NCI-H748 treated with DMSO at 0.1 percent for 48 hours (cell line): ENCODE measurements at places on chromosomes 11 and 22.
A peak's percentile ranks its signal among the peaks of the same experiment; 100 is the strongest.

GRCh38 chr11:312092-312816 is 1.6 kb upstream of the IFITM1 start:
- DNase-seq = no peak

DNA sequence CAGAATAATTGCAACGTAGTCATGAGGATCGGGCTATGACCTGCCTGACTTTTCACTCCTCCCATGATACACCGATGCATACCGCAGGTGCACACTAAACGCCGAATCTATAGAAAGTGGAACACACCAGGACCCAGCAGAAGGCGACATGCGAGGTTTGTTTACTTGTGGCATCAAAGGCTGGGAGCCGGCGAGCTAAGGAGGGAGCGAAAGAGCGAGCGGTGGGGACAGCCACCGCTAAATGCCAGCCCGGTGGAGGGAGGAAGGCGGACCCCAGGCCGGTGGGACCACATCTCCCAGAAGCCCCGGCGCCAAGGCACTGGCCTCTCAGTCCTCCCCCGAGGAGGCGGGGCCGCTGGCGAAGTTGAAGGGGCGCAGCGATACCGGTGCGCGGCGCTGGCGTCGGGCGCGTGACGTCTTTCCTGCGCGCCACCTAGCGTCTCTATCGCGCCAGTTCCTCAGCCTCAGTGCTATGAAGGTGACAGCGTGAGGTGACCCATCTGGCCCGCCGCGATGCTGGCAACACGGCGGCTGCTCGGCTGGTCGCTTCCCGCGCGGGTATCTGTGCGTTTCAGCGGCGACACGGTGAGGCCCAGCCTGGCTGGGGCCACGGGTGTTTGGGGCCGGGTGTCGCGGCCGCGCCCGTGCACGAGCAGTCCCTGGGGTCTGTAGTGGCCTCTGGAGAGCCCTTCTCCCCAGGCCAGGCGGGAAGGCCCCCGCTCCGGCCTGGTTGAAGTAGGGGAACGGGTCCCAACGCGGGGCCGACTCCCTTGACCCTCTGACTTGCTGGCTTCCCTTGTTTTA is at the start of gene NDUFV1:
Gene NDUFV1, plus strand, starts transcription at position 445 of the 804 bp plus-strand sequence. Its CDS starts 69 bp downstream, at position 514.
- DNase-seq = peak; percentile 88

GRCh38 chr11:8828580-8829361 is 82.2 kb upstream of the AKIP1 start:
- no peak for DNase-seq

GRCh38 chr22:28299309-28299708 is 380.3 kb upstream of the PITPNB start:
- no peak for DNase-seq

DNA sequence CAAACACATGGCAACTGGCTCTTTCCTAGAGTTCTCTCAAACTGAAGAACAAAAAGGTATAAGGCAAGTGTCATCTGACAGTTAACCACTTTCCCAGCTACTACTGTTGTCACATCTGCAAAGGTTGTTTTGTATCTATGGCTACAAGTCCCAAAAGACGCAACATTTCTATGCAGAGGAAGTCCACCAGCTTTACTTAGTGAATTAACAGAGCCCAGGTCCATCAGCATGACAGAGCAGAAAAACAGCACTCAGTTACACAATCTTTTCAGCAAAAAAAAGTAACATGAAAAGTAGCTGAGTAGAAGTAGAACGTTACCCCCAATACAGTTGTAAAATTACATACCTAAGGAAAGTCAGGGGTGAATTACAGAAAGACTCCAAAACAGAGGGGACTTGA is 12.1 kb downstream of the CPSF7 start:
- DNase-seq = no peak

DNA sequence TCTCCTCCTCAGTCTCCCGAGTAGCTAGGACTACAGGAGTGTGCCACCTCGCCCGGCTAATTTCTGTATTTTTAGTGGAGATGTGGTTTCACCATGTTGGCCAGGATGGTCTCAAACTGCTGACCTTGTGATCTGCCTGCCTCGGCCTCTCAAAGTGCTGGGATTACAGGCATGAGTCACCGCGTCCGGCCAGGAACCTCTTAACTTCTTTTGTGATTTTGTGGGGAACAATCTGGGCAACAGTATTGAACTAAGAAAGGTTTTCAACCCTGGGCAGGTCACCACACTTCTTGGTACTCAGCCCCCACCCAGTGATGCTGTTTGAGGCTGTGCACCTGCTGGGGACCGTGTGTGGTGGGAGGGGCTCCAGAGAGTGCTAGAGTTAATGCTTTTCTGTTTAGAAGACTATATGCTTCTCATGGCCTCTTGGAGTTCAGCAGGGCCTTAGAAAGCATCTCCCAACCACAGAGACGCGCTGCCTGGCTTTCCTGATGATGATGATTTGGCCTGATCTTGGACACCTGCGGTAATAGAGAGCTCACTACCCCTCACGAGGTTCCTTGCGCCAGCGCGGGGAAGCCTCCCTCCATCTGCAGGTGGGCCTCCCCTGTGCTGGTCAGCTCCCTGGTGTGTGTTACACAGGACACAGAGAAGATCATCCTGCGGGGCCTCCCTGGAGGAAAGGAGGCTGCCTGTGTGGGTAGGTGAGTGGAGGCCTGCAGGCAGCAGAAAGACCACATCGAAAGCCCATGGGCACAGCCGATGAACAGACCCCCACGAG is 1.2 kb downstream of the DENND6B start:
- DNase-seq = no peak

DNA sequence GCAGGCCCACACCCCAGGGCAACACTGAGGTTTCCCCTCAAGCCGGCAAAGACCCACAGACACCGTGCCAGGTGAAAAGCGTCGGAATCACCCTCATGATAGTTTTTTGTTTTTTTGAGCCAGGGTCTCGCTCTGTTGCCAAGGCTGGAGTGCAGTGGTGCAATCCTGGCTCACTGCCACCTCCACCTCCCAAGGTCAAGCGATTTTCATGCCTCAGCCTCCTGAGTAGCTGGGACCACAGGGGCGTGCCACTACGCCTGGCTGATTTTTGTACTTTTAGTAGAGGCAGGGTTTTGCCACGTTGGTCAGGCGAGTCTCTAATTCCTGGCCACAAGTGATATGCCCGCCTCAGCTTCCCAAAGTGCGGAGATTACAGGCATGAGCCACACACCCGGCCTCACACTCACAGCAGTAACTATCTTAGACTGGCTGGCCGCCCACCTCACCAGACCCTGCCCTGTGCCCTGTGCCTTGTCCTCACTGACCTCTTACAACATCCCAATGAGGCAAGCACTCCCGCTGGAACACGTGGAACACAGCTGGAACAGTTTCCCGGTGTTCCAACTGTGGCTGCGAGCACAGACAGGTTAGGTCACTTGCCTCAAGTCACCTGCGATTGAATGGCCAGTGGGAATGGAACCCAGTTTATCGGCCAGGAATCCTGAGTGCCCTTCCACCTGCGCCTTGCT is 21.1 kb downstream of the LRRC10B start:
- no peak for DNase-seq

GRCh38 chr11:65130631-65131416 is 3.5 kb downstream of the SYVN1 start:
- DNase-seq = no peak

DNA sequence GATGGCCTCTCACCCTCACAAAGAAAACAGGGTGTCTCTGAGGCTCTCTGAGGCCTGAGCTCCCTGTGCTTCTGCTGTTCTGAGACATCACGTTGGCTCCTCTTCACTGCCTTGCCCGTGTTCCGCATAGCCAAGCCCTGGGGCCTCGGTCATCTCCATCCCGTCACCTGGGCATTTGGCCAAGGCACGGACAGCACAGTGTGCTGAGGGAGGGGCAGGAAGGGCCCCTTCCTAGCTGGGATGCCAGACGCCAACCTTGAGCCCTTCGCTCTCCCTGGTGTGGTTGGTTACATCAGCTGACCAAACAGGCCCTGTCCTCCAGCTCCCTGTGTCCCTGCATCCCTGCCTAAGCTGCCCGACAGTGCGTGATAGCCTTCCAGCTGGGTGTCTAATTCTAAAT is 25.9 kb downstream of the MOV10L1 start:
- peak; percentile 13 for DNase-seq

DNA sequence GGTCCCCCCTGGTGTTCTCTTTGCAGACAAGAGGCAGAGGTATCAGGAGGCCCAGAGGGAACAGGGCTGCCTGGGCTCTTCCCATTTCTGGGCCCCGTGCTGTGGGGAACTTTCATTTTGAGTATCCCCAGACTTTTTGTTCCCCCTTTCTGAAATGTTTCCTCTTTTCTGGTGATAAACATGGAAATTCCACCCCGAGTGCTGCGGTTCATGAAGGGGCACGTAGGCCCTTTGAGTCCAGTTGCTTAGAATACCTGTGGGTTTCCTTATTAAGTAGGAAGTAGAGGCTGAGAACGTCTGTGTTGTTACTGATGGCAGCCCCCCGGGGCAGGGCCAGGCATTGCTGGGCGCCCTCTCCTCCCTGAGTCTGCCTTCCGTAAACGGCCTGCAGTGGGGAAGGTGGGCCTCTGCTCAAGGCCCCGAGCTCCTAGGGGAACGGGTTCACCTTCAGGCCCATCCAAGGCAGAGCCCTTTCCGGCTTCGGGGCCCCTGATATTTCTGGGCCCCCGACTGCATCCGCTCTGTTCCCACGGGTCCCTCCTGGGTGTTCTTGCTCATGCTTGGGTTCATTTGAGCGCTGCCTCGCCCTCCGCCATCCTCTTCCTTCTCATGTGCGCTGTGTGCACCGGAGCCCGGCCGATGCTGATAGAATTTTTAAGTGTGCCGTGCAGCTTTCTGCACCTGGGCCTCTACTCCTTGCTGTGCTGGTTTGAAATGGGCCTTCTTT is 12.0 kb downstream of the TBC1D22A start:
- no peak for DNase-seq

DNA sequence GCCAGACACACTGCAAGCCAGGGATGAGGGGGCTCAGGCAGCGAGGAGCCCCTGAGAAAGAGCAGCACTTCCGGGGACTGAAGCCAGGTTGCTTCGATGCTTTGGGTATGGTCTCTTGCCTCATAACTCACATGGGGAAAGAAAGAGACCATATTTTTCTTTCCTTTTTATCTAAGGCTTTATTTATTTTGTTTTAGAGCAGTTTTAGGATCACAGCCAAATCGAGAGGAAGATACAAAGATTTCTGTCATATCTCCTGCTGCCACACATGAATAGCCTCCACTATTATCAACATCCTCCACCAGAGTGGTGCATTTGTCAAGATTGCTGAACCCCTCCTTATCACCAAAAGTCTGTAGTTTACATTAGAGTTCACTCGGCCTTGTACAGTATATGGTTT is 24.3 kb upstream of the ADSL start:
- DNase-seq = no peak

GRCh38 chr22:19750507-19751490 is 9.8 kb upstream of the TBX1 start:
- DNase-seq = no peak

DNA sequence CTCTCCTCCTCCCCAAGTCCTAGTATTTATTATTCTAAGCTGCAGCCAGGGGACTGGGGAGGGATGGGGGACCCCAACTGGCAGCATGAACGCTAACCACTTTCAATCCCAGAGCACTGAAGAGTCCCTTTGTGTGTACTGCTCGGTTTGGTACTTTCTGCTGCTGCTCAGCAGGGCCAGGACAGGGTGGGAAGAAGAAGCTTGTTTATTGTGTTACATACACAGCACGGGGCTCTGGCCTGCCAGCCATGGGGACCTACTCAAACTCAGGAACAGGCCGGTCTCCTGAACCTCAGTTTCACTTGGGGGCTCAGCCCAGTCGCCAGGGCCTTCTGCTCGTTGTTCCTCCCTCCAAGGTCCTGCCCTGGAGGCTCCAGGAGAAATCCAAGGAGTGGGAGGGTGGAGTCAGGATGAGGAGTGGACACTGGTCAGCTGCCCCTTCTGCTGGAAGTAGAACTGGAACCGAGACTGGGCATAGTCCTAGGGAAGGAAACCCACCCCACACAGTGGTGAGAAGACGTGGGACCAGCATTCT is 616 bp upstream of the CPT1B start:
- no peak for DNase-seq

DNA sequence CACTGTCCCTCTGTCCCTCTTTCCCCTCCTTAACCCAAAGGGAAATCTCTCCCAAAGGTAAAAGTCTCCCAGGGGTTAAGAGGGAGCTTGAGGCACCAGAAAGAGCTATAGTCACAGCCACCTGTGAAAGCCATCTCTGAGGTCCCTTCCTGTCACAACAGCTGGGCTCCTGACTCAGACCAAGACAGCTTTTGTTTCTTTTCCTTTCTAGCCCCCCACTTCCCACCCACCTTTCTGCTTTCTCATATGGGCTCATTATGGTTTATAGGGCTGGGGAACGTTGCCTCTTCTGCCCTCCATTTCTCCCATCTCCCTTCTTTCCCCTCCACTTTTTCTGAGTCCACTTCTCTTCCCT is 19.1 kb downstream of the MIF start:
- DNase-seq = no peak

- DNase-seq = no peak
These were observed 7.3 kb upstream of the ADAMTS8 start for GRCh38 chr11:130435671-130436070.

DNA sequence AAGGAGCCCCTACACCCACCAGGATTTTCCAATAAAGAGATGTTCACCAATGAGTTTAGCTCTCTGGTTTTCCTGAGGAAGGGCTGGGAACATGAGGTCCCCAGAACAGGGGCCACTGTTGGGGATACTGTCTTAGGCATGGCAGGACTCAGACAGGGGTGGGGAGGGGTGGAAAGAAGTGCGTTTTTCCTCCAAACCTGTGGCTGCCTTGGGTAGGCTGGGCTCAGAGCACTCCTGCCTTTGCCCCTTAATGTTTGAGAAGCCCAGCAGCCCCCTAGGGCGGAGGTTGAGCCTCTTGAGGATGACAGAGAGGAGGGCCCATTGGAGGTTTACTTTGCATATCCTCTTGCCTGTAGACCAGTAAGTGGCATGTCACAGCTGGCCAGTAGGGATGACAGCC is 10.6 kb downstream of the MTFP1 start:
- no peak for DNase-seq

DNA sequence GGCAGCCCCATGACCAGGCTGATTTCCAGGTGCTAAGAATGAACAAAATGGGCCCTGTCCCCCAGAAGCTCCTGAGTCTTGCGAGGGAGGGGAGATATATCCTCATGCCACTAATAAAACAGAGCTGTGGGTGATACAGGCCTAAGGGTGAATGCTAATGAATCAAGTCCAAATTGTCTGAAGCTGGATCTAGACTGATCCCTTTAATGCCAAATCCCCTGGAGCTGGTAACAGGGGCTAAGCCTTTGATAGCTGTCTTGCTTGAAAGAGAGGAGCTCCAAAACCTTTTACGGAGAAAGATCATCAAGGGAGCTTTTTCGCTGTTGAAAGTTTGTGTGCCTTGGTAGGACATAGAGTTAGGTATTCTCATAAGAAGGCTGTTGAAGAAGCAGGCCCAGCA is 79.7 kb downstream of the PPFIBP2 start:
- DNase-seq = no peak
